Right lobe of liver (tissue), 6 donors: ENCODE measurements at places on chromosomes 13 and 19. TPM values are rescaled to one million over a fixed set of nuclear protein-coding genes. Genes with fewer than 3 reads are reported as not detected.
A peak's percentile ranks its signal among the peaks of the same experiment; 100 is the strongest.

ITGBL1 gene
- total RNA-seq = 3.6 TPM

C19orf73 gene
- 1.5 TPM for total RNA-seq

PCDH8 gene
- total RNA-seq = not detected

LRG1 gene
- 331 TPM for total RNA-seq

TRPM4 gene
- 13.5 TPM for total RNA-seq

SIAH3 gene
- total RNA-seq = not detected

LILRA5 gene
- 2.2 TPM for total RNA-seq

GNA15 gene
- total RNA-seq = 0.50 TPM

ZNF543 gene
- total RNA-seq = 2.3 TPM

TICAM1 gene
- 14.6 TPM for total RNA-seq

RNF17 gene
- not detected for total RNA-seq

DNA sequence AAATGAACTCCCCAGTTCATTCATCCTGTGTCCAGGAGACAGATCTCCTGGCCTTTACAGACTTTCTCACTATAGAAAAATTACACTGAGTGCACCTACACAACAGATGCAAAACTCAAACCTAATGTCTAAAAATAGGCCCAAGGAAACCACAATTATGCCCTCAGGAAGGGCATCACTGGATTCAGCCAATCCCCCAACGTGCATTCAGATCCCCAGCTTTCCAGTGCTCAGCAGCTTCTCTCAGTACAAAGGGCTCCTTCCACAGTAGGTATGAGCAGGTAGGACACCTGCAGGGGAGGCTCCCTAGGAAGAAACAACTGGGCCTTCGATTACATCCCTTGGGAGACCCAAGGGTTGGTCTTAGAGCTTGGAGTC, 2.1 kb downstream of the ZNF709 start:
- DNase-seq = no peak

GRCh38 chr13:40581277-40581579, 85.2 kb downstream of the FOXO1 start:
- no peak for DNase-seq

DNA sequence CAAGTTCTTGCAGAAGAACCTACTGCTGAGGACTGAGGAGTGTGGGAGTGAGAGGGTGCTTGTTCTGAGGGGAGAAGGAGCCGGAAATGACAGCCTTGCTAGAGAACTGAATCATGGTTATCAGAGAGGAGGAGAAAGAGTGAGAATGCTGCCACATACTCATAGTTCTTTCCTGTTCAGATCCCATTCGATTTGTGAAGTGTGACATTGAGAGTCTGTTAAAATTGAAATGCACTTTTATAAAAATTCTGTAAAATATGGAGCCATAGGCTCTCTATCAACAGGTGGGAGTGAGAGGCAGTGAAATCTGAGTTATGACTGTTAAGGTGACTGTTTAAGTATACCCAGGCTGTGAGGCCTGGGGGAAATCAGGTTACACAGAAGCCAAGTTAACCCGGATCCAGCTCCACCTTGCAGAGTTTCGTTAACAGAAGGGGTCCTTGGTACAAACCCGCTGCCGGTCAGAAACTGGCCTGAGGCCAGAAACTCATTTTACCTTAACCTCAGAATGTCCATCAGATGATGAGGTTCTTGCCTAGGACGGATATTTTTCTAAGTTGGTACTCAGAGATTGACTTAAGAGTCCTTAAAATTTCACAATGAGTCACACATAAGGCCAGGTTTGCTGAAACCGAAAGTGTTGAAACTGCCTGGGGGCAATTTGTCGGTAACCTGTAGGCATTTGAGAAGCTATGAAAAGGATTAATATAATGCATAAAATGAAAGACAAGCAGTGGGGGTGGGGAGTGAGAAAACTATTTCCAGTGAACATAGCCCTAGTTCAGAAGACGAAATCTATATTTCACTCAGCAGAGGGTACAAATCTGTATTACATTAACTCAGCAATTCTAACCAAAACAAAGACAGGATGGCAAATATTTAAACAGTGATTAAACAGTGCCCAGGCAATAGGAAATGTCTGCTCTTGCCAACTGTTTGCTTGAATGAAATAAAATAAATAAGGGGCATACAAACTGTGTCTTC, 350.5 kb downstream of the KCNRG start:
- no peak for DNase-seq

GRCh38 chr19:54011507-54012211, 20.2 kb downstream of the CACNG6 start:
- no peak for DNase-seq

DNA sequence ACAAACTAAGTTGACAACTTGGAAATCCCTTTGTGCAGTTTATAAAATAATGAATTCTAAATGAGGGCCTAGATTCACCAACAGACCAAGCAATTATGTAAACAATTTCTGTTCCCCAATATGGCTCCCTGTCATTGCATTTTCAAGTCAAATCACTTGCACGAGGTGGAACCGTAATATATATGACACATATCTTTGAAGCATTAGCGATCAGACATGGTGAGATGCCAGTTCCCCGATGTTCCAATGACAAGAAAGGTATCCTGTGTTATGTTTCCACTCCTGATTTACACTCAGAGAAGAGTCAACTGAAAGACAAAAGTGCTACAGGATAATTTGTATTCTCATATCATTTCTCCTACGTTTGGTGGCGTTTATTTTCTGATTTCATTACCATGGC, 108.5 kb upstream of the TDRD3 start:
- DNase-seq = no peak

- no peak for DNase-seq
Observed at GRCh38 chr19:1783874-1784273, 28.2 kb downstream of the ATP8B3 start.

- peak; percentile 99 for DNase-seq
Observed at GRCh38 chr19:11639602-11640471, 42.6 kb downstream of the ZNF627 start.

- no peak for DNase-seq
Observed at GRCh38 chr19:14437578-14438140, 4.6 kb downstream of the PKN1 start.

- no peak for DNase-seq
Observed at GRCh38 chr13:35720290-35720689, 243.8 kb upstream of the MAB21L1 start.

- no peak for DNase-seq
Observed at GRCh38 chr19:13997631-13997962, 8.5 kb downstream of the RFX1 start.

- DNase-seq = no peak
Observed at GRCh38 chr19:30017172-30017571, 75.1 kb downstream of the URI1 start.

- no peak for DNase-seq
Observed at GRCh38 chr19:4550018-4550417, 9.5 kb downstream of the SEMA6B start.

DNA sequence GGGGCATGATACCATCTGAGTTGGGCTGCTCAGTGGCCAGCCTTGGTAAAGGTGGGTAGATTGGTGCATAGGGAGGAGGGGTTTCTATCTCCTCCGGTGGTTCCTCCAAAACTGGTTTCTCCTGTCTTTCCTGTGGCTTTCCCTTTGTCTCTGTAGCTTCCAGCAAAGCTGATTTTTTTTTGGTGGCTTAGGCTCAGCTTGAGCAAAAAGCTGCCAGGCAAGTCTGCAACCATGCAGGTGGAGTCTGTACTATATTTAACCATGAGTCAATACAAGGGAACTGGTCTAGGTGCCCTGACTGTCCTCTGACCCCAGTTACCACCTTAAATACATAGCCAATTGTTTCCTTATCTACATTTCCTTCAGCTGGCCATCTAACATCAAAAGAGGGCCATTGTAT, 64.0 kb upstream of the ZNF681 start:
- no peak for DNase-seq

- DNase-seq = no peak
Observed at GRCh38 chr13:40213779-40214178, 452.7 kb downstream of the FOXO1 start.

- no peak for DNase-seq
Observed at GRCh38 chr13:95050800-95051615, 250.2 kb downstream of the ABCC4 start.

- no peak for DNase-seq
Observed at GRCh38 chr13:84470528-84470927, 588.3 kb upstream of the SLITRK1 start.

- no peak for DNase-seq
Observed at GRCh38 chr13:65445340-65445739, 1784.8 kb downstream of the PCDH9 start.

- DNase-seq = no peak
Observed at GRCh38 chr13:22082030-22082429, 411.2 kb downstream of the FGF9 start.

- peak; percentile 30 for DNase-seq
Observed at GRCh38 chr19:33690378-33691029, 68.8 kb downstream of the CHST8 start.
